ENCODE measurements at places on chromosomes 13 and 19.

GRCh38 chr19:55173714-55174409, 6.2 kb downstream of the SYT5 start:
- no peak for DNase-seq

- no peak for DNase-seq
Measured at GRCh38 chr19:48925240-48925843, 8.2 kb upstream of the DHDH start.

GRCh38 chr13:106036870-106037269, 498.6 kb downstream of the EFNB2 start:
- DNase-seq: no peak

DNA sequence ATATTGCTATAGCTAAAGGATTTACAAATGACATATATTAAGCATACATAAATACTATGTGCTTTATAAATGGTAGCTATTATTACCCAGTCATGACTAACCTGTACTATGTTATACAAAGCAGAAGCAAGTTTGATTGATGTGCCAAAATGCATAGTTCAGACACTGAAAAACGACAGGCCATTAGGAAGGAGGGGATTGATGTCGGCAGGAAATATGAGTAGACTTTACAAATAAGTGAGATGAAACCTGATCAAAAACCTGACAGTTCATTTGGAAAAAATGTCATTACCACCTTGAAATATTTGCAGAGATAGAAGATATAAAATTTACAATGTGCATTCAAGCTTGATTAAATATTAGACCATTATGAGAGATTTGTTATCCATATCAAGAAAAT, 38.8 kb upstream of the TPP2 start:
- DNase-seq: no peak

DNA sequence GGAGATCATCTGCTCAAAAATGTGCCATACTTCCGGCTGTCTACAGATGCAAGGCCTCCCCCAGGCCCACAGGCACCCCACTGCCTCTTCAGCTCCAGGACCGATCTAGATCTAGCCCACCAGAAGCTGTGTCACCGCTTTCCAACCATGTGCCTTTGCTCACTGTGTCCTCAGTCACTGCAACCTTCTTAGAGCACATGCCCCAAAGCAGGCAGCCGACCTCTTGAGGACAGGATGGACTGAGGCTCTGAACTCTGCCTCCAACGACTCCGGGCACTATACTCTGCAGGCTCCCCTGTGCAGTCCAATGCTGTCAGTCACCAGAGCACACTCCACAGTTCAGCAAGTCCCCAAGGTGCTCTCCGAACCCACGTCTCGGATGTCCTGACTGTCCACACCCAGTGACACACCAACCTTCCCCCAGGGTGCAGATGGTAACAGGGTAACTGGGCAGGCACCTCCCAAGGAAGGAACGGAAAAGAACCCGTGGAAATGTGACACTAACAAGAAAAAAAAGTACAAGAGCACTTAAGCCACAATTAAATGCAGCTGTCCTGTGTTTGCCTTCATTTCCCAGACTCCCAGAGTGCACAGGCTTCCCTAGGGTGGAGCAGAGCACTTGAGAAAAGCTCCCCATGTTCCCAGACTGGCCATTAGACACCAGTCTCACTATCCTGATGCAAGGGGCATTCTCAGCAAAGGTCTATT, 4.8 kb downstream of the STK24 start:
- peak; percentile 88 for DNase-seq

DNA sequence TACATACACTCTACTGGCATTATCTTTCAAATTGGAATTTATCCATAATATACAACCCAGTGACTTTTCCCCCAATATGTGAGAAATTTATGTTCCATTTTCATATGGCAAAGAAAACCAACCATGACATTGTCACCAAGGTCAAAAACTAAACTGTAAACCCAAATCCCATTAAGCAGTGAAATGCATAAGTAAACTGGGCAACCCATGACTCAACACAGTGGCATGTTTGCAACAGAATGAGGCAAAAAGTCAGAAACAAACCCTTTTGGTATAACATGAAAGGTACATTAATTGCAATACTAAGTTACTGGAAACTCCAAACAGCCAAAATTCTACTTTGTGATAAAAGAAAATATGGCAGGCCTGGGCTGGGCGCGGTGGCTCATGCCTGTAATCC, 4.9 kb downstream of the ZNF878 start:
- DNase-seq: no peak

DNA sequence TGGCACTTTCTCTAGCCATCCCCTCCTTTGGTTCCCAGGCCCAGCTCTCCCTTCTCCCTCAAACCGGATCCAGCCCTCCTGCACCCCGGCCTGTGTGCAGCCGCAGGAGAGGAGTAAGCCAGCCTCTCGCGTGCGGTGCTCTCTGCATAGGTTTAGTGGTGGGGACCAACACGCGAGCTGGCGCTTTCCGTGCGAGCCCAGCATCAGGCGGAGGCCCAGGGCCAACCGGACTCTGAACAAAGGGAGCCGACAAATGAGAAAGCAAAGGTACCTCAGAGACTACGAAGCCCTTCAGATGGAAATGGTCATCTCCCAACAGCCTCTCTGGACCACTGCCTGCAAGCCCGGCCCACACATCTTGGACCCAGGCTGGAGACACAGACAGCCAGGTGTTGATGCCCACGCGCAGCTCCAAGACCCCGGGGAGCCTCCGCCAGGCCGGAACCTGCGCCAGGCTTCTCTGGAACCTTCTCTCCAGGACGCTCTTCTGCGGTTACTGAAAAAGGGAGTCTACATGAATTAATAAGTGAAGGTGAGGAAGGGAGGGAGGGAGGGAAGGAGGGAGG, 16.5 kb upstream of the LATS2 start:
- DNase-seq: no peak

- DNase-seq: no peak
Measured at GRCh38 chr13:93515267-93515666, 288.7 kb downstream of the GPC6 start.

GRCh38 chr19:44635581-44636438, 7.9 kb upstream of the PVR start:
- no peak for DNase-seq

DNA sequence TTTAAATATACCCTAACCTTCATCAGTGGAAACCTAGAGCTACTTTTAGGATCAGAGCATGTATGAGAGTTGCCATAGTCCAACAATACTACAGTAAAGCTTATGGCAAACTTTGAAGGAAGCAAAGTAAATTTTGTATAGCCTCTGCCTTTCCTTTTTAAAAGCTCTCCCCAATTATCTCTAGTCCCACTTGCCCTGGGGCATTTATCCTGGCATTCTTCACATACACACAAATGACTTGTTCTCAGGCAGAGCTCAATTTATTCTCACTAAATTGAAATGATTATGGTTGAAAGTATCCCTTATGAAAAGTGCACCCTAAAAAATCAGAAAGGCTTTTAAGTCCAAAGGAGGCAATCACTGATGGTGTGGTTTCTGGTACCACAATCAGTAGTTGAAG, 94.1 kb upstream of the UFM1 start:
- DNase-seq: no peak

- DNase-seq: no peak
Measured at GRCh38 chr13:90427322-90428272, 919.9 kb upstream of the MIR17HG start.

DNA sequence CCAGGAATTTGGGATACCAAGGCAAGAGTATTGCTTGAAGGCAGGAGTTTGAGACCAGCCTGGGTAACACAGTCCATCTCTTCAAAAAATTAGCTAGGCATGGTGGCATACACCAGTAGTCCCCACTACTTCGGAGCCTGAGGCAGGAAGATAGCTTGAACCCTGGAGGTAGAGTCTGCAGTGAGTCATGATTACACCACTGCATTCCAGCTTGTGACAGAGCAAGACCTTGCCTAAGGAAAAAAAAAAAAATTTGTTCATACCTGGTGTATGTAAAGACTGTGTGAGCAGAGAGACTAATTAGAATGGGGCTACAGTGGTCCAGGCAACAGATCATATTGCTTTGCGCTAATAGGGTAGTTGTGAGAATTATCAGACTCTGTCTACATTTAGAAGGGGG, 778.3 kb upstream of the PCDH20 start:
- DNase-seq: no peak

- DNase-seq: no peak
Measured at GRCh38 chr13:51614350-51614786, 30.1 kb downstream of the WDFY2 start.

- no peak for DNase-seq
Measured at GRCh38 chr19:39518975-39519374, 4.0 kb downstream of the SELENOV start.

- no peak for DNase-seq
Measured at GRCh38 chr19:10431254-10431942, 11.1 kb downstream of the PDE4A start.

DNA sequence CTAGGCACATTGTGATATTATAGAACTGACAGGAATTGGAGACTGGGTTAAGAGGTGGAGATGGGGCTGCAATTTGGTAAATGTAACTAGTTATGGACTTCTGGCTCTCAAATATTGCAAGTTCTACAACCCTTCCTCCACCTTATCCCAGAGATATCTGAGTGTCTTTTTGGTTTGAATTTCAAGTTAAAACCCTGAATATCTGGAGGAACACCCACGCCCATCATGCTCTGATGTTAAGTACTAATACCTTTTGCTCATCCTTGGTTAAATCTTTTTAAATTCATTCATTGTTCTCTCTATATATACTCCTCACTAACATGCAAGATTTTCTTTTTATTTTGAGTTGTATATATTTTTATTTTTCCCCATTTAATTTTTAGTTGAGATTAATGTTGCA, 28.9 kb downstream of the ITGBL1 start:
- no peak for DNase-seq

- DNase-seq: no peak
Measured at GRCh38 chr19:21595185-21595584, 89.8 kb downstream of the ZNF429 start.

- no peak for DNase-seq
Measured at GRCh38 chr13:26707122-26708006, 53.2 kb downstream of the GPR12 start.

- DNase-seq: no peak
Measured at GRCh38 chr13:72514146-72514545, 213.3 kb downstream of the MZT1 start.

DNA sequence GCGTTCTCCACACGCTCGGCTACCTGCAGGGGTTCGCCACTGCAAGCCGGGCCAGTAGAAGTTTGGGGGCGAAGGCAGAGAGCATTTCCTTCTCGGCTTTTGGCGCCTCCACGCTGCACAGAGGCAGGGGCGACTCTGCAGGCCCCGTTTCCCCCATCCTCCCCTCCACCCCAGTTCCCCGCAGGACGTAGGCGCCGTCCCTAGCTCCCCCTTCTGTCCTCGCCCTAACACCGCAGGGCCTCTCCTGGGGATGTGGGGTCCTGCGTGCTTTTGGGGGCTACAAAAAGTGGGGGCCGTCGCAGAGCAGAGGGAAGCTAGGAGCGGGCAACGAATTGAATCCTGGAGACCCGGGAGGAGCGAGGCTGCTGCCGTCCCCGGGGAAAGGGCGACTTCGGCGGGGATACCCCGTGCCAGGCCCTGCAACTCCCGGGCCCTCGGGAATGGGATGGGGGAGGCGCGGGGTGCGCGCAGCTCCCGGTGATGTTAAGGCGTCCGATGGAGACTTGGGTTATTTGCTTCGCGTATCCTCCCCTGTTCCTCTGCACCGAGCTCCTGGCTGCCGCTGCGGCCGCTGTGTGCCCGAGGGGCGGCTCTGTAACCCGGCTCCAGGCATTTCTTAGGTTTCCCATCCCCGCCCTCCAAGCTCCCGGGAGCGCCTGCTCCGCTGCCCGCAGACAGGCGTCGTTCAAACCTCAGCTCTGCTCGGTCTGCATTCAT, 255.9 kb upstream of the SOX21 start:
- no peak for DNase-seq

- no peak for DNase-seq
Measured at GRCh38 chr13:48492470-48493065, 40.3 kb downstream of the RCBTB2 start.

GRCh38 chr13:24217601-24218281, 57.2 kb downstream of the SPATA13 start:
- DNase-seq: no peak

- DNase-seq: no peak
Measured at GRCh38 chr13:102598061-102598460, 1.3 kb downstream of the TPP2 start.

DNA sequence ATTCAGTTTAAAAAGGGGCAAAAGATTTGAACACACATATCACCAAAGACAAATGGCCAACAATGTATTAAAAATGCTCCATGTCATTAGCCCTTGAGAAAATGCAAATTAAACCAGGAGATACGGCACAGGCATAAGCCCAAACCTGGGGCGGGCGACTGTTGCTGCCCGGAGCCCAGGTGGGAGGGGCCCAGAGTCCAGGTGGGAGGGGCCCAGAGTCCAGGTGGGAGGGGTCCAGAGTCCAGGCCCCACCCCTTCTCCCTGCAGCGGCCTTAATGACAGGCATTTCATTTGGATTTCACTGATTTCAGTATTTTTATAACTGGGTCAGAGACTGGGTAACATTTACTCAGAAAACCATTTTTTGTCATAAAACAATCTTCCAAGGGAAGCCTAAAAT, 78.2 kb downstream of the RASA3 start:
- no peak for DNase-seq

- DNase-seq: no peak
Measured at GRCh38 chr13:51838240-51838846, 6.6 kb downstream of the TMEM272 start.

DNA sequence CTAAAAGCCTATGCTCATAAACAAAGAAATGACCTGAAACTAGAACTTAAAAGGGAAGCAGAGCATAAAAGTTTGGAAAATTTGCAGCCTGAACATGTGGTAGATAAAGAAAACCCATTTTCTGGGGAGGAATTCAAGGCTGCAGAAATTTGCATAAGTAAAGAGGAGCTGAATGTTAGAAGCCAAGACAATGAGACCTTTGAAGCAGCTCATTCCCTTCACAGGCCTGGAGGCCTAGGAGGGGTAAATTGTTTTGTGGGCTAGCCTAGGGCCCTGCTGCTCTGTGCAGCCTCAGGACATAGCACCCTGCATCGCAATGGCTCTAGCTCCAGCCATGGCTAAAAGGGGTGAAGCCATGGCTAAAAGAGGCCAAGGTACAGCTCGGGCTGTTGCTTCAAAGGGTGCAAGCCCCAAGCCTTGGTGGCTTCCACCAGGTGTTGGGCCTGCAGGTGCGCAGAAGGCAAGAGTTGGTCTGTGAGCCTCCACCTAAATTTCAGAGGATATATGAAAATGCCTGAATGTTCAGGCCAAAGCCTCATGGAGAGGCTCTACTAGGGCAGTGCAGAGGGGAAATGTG, 38.3 kb downstream of the ZIC2 start:
- DNase-seq: no peak

- no peak for DNase-seq
Measured at GRCh38 chr13:101382086-101382485, 34.2 kb downstream of the NALCN start.

DNA sequence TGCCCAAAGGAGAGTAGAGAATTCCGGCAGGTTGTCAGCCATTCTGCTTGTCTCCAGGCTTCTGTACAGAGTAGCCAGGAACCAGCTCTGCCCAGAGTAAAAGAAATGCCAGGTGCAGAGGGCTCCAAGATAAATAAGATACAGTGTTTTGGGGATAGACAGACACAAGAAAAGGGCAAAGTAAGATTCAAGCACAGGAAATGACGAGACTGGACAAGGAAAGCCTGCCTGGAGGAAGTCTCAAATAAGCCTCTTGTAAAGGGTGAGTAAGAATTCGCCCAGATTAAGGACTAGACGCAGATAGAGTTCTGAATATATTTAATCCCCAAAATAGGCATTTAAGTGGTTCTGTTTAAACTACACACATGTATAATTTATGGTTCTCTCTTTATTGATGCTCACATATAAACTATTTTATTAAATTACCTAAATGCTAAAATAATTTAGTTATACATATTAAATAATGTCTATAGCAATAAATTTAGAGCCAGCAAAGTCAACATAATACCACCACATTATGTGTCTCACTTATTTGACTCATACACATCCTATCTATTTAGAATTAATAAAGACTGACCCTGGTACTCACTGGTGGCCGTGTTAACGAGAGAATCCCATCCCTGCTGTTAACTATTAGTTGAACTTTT, 98.4 kb upstream of the RAP2A start:
- DNase-seq: no peak

Data from DMS79 (cell line).